Activated CD8-positive, alpha-beta T cell treated with anti-CD3 and anti-CD28 coated beads, Interleukin-2, amount 10 ng/mL, durations not matched to agents 7 days and 5 days (primary cell): ENCODE measurements at places on chromosomes 4 and X. TPM values are rescaled to one million over a fixed set of nuclear protein-coding genes. Genes with fewer than 3 reads are reported as not detected.
A peak's percentile ranks its signal among the peaks of the same experiment; 100 is the strongest.

DNA sequence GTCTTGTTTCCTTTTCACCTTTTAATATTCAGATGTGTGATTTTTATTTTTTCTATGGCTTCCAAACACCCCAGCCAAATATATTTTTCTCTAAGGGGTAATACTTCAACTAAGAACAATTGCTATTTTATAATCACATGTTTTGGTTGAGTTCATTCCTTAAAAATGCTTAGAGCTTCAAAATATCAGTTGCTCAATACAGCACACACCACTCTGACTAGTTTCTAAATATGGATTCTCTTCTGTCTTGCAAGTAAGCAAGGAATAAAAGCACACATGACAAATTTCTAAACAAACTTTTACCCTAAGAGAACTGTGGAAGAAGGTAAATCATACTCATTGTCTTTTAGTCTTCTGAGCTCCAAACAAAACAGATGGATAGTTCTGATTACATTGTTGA is 27.2 kb downstream of the ANTXR2 start:
- no peaks in the 10 kb centered on the region for H3K27me3 ChIP-seq
- H3K4me1 ChIP-seq, result no peaks in the 10 kb centered on the region
- H3K27ac ChIP-seq, result no peak overlapping the region
- no peak overlapping the region for H3K4me3 ChIP-seq
- no peak for DNase-seq

- H3K27me3 ChIP-seq, result peaks cover 20% of the 10 kb centered on the region
- H3K4me3 ChIP-seq, result no peak within 1 kb of the TSS
- H3K4me1 ChIP-seq, result no peaks in the 10 kb centered on the region
- DNase-seq, result no peak
Measured at GRCh38 chrX:114583646-114584374, at the start of gene HTR2C. Gene HTR2C (plus strand): TSS chrX:114584086. CDS start chrX:114726937, 142,851 bp downstream.

GRCh38 chr4:1139860-1140259 is 26.5 kb upstream of the RNF212 start:
- no peak for DNase-seq
- no peak overlapping the region for H3K4me3 ChIP-seq
- peaks cover 5% of the 10 kb centered on the region for H3K36me3 ChIP-seq
- peaks cover 18% of the 10 kb centered on the region for H3K27me3 ChIP-seq
- peaks cover 23% of the 10 kb centered on the region for H3K4me1 ChIP-seq
- H3K27ac ChIP-seq, result no peak overlapping the region

DNA sequence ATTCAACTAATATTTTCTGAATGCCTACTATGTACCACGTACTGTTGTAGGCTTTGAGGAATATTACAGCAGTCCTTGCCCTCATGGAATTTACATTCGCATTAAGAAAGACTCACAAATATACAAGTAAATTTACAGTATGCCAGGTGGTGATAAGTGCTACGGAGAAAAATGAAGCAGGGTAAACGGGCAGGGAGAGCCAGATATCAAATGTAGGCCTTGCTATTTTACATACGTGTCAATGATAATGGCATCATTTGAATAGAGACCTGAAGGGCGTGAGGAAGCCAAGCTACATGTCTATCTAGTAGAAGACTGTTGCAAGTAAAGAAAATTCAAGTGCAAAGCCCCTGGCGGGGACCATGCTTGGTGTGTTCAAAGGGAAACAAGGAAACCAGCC is 65.2 kb downstream of the AMMECR1 start:
- peak overlapping the region; percentile 6 for H3K27ac ChIP-seq
- H3K4me1 ChIP-seq, result no peaks in the 10 kb centered on the region
- no peak overlapping the region for H3K4me3 ChIP-seq
- no peak for DNase-seq

- no peak for DNase-seq
- peaks cover 5% of the 10 kb centered on the region for H3K27me3 ChIP-seq
- no peak overlapping the region for H3K4me3 ChIP-seq
- H3K4me1 ChIP-seq, result no peaks in the 10 kb centered on the region
Measured at GRCh38 chrX:103704863-103705262, 5.8 kb upstream of the TMEM31 start.

DNA sequence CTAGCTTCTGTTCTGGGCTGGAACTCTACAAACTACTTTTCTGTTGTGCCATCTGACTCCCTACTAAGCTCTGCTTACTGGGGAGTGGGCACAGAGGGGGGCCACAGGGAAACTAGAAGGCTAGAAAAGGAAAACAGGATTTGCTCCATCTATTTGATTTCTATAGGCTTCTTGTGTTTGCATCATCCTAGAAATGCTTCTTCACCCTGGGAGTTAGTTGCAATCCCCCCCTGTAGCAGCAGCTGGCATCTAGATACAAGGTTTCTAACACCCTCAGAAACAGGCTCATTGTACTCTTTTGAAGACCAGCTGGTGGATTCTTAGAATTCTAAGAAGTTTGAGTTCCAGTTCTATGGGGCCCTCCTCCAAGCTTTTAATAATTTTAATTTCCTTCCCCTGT is 213.4 kb downstream of the TMA16 start:
- no peaks in the 10 kb centered on the region for H3K36me3 ChIP-seq
- no peak overlapping the region for H3K4me3 ChIP-seq
- no peak for DNase-seq
- no peaks in the 10 kb centered on the region for H3K4me1 ChIP-seq

GRCh38 chr4:20832826-20833225 is 132.6 kb downstream of the PACRGL start:
- no peaks in the 10 kb centered on the region for H3K27me3 ChIP-seq
- no peaks in the 10 kb centered on the region for H3K36me3 ChIP-seq
- H3K4me3 ChIP-seq, result no peak overlapping the region
- no peak overlapping the region for H3K27ac ChIP-seq

DNA sequence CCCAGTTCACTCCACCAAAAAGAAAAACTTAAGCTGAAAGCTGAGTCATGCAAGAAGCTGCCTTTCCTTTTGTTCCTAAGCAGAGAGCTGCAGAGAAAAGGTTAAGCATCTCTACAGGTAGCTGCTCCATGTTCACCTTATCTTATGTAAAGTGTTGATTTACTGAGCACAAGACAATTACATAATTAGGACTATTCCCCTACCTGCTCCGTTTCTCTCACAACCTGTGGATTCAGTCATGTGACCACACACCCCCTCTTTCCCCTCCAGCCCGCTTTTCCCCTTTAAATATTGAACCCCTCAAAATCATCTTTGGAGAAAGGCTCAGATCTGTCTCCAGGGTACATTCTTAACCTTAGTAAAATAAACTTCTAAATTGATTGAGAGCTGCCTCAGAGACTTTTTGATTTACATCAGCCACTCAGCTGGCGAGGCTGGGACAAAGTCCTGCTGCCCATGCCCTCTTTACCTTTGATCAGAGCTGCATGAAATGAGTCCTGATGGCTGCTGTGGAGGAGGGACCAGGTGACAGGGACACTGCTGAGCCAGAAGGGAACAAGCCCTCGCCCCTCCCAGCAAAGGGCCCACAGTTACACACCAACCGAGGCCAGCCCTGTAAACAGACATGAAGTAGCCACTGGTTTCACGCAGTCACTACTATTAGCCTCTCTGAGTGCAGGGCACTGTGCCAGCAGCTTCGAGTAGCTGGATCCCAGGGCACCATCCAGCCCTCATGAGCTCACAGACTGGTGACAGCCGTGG is 53.9 kb upstream of the C4orf50 start:
- no peaks in the 10 kb centered on the region for H3K27me3 ChIP-seq
- no peaks in the 10 kb centered on the region for H3K4me1 ChIP-seq
- DNase-seq, result no peak
- no peak overlapping the region for H3K4me3 ChIP-seq

- H3K4me1 ChIP-seq, result no peaks in the 10 kb centered on the region
- no peaks in the 10 kb centered on the region for H3K36me3 ChIP-seq
- no peaks in the 10 kb centered on the region for H3K27me3 ChIP-seq
- H3K27ac ChIP-seq, result no peak overlapping the region
- DNase-seq, result no peak
Measured at GRCh38 chr4:172073590-172073989, 260.4 kb downstream of the GALNTL6 start.

DNA sequence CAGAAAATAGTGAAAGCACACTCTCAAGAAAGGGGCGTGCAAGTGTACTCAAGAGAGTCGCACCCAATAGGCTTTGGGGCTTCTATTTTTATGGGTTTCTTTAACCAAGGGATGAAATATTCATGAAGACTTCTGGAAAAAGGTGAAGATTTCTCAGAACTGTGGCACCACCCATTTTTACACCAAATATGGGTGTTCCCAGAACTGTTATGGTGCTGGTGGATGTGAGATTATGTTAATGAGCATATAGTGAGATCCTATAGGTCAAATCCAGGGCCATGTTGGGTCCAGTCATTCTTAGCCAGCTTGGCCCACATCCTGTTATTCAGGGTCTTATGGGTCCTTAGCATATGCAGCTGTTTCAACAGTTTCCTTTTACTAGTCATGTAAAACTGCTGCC is 61.0 kb upstream of the SMIM10 start:
- no peak overlapping the region for H3K4me3 ChIP-seq
- peaks cover 3% of the 10 kb centered on the region for H3K27me3 ChIP-seq
- peaks cover 3% of the 10 kb centered on the region for H3K4me1 ChIP-seq
- peak; percentile 72 for DNase-seq

- H3K4me3 ChIP-seq, result no peak overlapping the region
- no peaks in the 10 kb centered on the region for H3K27me3 ChIP-seq
- H3K36me3 ChIP-seq, result no peaks in the 10 kb centered on the region
Measured at GRCh38 chr4:157005193-157005592, 33.6 kb upstream of the PDGFC start.

- H3K36me3 ChIP-seq, result no peaks in the 10 kb centered on the region
- H3K27me3 ChIP-seq, result no peaks in the 10 kb centered on the region
- H3K4me3 ChIP-seq, result no peak overlapping the region
- H3K27ac ChIP-seq, result no peak overlapping the region
Measured at GRCh38 chr4:175810073-175810730, 1.9 kb downstream of the GPM6A start.

- no peaks in the 10 kb centered on the region for H3K4me1 ChIP-seq
- DNase-seq, result no peak
- H3K36me3 ChIP-seq, result no peaks in the 10 kb centered on the region
- no peak overlapping the region for H3K27ac ChIP-seq
Measured at GRCh38 chr4:182717788-182718583, 199.2 kb downstream of the DCTD start.

- H3K36me3 ChIP-seq, result no peaks in the 10 kb centered on the region
- no peak for DNase-seq
- H3K27me3 ChIP-seq, result peaks cover 4% of the 10 kb centered on the region
- H3K4me3 ChIP-seq, result no peak overlapping the region
- no peaks in the 10 kb centered on the region for H3K4me1 ChIP-seq
- H3K27ac ChIP-seq, result no peak overlapping the region
Measured at GRCh38 chrX:18174971-18175370, 45.7 kb downstream of the BEND2 start.

- no peak for DNase-seq
- peaks cover 8% of the 10 kb centered on the region for H3K27me3 ChIP-seq
- peaks cover 24% of the 10 kb centered on the region for H3K4me1 ChIP-seq
- H3K4me3 ChIP-seq, result no peak overlapping the region
Measured at GRCh38 chr4:56905796-56906195, 1.9 kb upstream of the REST start.

DNA sequence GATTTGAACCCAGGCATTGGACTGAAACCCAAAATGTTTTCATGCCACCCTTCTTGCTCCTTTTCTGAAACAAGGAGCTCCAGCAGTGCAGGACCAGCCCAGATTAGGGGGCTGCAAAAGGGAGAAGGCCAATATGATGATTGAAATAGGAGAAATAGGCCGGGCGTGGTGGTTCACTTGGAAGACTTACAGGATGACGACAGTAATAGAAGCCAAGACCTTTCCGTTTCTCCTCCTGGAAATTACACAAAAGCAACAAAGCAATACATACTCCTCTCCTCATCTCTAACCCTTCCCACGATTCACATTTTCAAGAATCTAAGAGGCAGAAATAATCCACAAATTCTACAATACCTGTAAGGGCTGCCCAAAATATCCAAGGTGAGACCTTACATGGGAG is 90.8 kb downstream of the ANAPC4 start:
- H3K4me3 ChIP-seq, result no peak overlapping the region
- no peaks in the 10 kb centered on the region for H3K27me3 ChIP-seq
- no peaks in the 10 kb centered on the region for H3K4me1 ChIP-seq

GRCh38 chrX:7146703-7147412 is 654 bp upstream of the STS start:
- H3K27me3 ChIP-seq, result no peaks in the 10 kb centered on the region
- H3K4me1 ChIP-seq, result peaks cover 24% of the 10 kb centered on the region
- peaks cover 5% of the 10 kb centered on the region for H3K36me3 ChIP-seq
- peak overlapping the region; percentile 87 for H3K27ac ChIP-seq
- peak overlapping the region; percentile 81 for H3K4me3 ChIP-seq

DNA sequence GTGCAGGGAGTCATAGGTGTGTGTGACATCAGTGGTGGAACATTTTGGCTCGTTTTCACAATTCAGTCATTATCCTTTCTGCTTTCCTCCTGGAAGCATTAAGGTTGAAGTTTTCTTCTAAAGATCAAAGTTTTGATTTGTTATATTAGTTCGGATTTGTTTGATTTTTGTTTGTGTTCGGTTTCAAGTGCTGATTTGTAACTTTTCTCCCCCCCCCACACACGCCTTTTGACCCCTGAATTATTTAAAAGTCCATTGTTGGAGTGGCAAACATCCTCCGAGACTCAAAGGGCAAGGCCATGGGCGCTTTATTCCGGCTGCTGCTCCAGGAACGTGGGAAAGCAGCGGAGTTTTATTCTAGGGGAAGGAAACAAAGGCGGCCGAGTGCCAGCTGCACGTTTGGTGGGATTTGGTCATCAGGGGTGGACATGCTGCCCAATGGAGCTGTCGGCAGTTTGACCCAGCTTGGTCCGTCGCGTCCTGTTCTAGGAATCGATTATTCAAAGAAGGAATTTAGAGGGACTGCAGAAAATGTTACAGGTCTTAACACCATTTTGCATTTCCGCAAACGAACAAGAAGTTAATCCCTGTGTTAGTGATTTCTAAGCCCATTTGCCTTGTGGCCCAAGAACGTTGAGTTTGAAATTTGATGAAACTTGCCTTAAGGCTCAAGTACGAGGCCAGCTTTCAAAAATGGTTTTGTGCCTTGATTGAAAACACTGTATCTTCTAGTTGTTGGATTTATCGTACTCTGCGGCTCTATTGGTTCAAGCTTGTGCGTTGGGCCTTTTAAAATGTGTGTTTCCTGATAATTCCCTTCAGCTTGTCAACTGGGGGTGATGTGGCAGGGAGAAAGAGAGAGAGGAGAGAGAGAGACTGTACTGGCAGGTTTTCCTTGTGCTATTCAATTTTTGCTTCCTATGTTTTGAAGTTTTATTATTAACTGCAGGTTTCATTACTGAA is 565 bp upstream of the ZNF41 start:
- H3K27me3 ChIP-seq, result no peaks in the 10 kb centered on the region
- peaks cover 10% of the 10 kb centered on the region for H3K36me3 ChIP-seq
- H3K27ac ChIP-seq, result peak overlapping the region; percentile 89

DNA sequence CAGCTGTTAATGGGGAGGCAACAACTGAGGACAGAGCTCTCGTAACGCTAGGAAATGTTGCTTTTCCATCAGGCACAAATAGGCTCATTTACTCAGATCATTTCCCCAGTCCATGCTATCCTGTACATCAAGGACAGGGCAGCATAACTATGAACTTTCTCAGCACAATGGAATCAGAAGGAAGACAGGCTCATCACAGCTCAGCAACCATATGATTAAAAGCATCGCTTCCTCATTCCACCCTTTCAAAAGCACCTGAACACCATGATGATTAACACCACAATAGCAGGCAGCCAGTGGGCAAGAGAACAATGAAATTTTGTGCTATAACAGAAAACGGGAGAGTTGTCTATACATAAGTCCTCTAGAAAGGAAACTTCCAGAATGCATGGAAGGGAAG is 297.8 kb downstream of the ZNF674 start:
- H3K4me1 ChIP-seq, result no peaks in the 10 kb centered on the region
- no peaks in the 10 kb centered on the region for H3K27me3 ChIP-seq
- no peak for DNase-seq

Gene ARSJ
- total RNA-seq, result not detected

Gene YTHDC1
- 70.3 TPM for total RNA-seq

Gene RIBC1
- total RNA-seq, result 1.1 TPM

Gene POLN
- 2.4 TPM for total RNA-seq

Gene TCEANC
- 4.1 TPM for total RNA-seq

Gene FAM200B
- 17.2 TPM for total RNA-seq

Gene BEX5
- 2.0 TPM for total RNA-seq

Gene PABPC5
- not detected for total RNA-seq

Gene TRIM60
- total RNA-seq, result not detected

Gene GLUD2
- total RNA-seq, result 0.60 TPM

Gene TFE3
- 17.6 TPM for total RNA-seq
